NCI-H1930 (cell line): ENCODE measurements at places on chromosomes 4 and X.

DNA sequence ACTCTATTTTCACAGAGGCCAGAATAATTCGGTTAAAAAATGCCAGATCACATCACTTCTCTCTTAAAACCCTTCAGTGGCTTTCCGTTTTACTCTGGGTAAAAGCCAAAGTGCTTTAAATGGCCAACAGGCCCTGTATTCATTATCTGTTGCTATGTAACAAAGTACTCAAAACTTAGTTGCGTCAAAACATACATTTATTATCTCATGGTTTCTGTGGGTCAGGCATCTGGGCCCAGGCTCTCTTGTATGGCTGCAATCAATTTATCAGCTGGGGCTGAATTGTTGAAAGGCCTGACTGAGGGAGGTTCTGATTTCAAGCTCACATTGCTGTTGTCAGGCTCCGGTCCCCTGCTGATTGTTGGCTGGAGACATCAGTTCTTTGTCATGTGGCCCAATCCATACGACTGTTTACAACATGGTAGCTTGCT, 72.7 kb upstream of the H2AZ1 start:
- no peak for DNase-seq

- DNase-seq, result no peak
These were observed 292.0 kb downstream of the DTHD1 start for GRCh38 chr4:36573441-36573840.

- DNase-seq, result no peak
These were observed 151.4 kb downstream of the BANK1 start for GRCh38 chr4:101941816-101942358.

DNA sequence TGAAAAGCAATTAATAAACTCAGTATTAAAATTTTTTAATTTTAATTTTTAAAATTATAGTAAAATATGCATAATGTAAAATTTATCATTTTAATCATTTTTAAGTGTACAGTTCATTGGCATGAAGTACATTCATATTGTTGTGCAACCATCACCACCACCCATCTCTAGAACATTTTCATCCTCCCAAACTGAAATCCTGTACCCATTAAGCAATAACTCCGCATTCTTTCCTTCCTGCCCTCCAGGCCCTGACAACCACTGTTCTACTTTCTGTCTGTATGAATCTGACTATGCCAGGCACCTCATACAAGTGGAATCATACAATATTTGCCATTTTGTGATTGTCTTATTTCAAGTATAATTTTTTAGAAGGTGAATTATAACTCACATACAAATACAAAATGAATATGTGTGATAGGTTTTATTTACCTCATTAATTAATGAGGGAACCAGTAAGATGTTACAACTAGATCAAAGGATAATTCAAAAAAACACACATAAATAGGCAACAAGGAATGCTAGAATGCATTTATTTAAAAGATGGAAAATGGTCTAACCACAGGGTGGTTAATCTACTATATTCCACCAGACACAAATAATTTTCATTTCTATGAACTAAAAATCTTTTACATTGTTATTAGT, 13.1 kb upstream of the AFF1 start:
- no peak for DNase-seq

DNA sequence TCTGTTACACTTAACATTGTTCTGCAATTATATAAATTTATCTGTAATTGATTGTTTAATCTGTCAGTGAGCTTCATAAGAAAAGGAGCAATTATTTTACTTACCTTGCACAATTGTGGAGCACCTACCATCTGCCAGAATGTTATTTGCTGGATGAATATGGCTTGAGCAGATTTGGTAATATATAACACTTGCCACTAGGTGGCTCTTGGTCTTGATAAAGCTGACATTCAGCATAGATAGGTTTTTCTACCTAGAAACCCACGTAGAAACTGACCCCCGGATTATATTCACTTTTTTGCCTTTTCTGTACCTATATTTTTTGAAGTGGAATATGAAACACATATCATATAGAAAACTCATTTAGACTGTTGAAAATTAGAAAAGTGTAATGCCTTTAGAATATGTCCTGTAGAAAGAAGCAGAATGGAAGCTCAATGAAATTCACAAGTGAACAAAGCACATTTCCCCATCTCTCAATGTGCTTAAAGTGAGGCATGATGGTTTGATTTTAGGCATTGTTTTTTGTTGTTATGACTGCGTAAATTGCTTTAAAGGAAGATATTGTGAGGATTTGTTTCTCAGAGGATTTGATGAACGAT, 9.5 kb downstream of the RBPJ start:
- DNase-seq, result no peak

DNA sequence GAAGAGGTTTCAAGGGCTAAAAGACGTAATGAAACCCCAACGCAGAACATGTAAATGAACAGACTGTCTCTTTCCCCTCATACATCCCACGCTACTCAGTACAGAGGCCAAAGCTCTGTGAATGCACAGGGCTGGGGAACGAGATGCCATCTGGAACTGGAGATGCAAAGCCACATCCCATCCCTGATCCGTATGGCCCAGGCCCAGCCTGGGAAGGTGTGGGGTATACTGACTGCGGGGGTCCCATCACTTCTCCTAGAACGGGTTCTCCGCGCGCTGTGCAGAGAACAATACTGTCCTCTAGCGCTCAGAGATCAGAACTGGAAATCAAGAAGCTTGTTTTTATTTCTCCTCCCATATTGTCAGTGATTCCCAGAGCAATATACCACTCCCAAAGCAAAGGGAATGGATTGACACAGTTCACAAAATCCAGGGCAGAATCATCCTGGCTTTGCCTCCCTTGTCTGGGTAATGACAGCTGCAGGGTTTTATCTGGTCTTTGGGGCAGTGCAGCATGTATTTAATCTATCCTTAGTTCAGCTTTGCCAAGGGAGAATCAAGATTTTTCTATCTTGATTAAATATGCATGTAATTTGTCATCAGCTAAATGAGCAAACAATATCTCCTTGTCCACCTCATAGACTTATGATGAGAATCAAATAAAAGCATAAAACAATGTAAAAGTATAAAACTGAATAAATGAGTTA, 47.3 kb upstream of the TLR3 start:
- DNase-seq, result no peak

GRCh38 chr4:8236106-8236919, 33.2 kb upstream of the HTRA3 start:
- no peak for DNase-seq

DNA sequence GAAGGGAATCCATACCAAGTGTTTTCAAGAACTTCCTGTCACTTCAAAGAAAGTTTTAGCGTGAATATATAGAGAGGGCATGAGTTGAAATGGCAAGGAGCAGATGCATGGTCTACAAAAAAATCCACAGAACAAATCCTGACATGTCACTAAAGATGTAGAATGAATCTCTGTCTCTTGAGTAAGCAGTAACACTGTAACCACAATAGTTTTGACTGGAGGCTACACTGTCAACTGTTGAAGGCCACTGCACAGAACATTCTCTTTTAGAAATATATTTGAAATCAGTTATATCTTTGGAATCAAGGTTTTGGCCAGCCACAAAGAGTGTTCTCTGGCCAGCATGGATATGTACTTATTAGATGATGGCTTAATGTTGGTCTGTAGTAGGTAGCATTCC, 83.8 kb downstream of the VCX3B start:
- DNase-seq, result no peak

GRCh38 chr4:28357990-28358389, 1497.3 kb downstream of the STIM2 start:
- DNase-seq, result no peak

DNA sequence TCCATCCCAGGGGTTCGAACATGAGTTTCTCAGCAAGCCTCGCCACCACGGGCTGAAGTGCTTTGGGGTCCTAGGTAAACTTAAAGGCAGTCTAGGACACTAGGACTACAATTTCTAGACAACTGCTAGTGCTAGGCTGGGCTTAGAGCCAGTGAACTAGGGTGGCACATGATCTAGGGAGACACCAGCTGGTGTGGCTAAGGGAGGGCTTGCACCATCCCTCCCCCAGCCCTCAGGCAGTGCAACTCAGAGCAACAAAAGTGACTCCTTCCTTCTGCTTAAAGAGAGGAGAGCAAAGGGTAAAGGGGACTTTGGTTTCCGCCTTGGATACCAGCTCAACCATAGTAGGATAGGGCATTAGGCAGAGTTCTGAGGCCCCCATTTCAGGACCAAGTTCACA, 162.5 kb upstream of the AFF2 start:
- no peak for DNase-seq

DNA sequence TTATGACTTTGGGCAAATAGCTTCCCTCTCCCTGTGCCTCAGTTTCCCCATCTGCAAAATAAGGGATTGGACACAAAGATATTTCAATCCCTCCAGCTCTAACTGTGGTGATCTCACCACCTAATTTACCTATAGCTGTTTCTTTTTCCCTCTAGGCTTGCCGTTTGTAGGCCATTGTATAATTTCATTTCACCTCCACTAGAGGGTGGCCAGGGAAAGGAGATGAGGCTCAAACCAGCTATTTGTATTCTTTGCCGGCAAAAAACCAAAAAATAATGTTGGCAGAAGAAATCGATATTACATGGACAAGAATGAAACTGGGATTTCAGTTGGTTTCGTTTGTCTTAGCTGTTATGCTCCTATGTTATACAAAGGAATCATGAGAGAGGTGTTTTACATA, 36.1 kb upstream of the DOCK11 start:
- DNase-seq, result no peak
